ENCODE measurements at places on chromosomes 5 and 9.

DNA sequence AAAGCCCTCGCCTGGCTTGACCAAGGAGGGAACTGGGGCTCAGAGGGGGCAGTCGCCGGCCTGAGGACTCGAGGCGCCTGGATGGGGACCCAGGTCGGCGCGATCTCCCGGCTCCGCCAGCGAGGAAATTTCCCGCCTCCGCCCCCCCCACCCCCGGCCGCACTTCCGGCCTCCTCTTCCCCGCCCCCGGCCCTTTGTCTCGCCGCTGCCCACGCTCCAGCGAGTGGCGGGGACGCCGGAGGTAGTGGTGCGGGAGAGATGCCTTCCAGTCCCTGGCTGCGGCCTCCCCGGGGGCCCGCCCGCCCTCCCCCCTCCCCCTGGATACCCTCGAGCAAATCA, 448 bp upstream of the GPRIN1 start:
- no peak for DNase-seq

GRCh38 chr5:159463590-159464321, 133.5 kb upstream of the IL12B start:
- no peak for DNase-seq

GRCh38 chr9:70031141-70031545, 12.5 kb upstream of the MAMDC2 start:
- DNase-seq = no peak

- no peak for DNase-seq
These were observed 487.4 kb upstream of the RIOK2 start for GRCh38 chr5:97670447-97670846.

DNA sequence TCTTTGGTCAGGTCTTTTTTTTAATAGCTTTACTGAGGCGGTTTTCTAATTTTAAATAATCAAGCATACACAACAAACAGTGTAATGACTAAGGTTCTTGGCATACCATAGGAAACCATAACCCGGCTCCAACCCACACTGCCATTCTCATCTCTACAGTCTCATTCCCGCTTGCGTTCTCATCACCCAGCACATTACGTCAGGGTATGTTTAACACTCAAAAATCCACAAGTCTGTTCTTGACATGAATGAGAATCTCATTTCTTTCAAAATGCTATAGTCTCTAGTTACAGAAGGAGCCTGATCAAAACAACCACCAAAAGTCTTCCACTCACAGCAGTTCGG, 505 bp downstream of the C5orf34 start:
- no peak for DNase-seq

DNA sequence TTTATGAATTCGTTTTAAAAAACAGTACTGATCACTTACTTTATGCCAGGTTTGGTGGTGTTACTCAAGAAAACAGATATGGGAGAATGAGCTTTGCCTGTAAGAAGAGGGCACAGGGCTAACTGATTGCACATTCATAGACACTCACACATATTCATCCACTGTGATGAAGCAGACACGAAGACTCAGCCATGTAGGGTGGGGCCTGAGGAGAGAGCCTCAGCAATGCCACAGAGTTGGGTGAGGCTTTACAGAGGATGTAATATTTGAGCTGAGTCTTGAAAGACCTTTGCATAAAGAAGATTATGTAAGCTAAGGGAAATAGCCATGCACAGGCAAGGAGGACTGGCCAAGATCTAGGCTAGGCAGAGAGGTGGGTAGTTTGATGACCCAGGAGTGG, 472.8 kb downstream of the PSAT1 start:
- no peak for DNase-seq

DNA sequence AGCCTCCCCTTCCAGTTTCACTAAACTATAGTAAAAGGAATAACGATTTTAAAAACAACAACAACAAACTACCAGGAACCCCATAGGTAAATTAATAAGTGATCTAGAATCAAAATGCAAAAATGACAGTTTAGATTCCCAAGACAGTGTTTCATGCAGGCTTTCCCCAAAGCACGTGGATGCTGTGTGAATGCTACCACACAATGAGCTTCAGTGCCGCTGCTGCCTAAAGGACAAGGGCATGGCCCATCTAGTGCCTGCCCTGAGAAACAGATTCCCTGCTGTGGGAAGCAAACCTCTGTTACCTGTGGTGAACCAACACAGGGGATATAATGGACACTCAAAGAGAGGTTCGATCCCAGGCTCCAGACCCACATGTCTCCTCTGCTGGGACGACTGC, 23.7 kb upstream of the CKMT2 start:
- no peak for DNase-seq

DNA sequence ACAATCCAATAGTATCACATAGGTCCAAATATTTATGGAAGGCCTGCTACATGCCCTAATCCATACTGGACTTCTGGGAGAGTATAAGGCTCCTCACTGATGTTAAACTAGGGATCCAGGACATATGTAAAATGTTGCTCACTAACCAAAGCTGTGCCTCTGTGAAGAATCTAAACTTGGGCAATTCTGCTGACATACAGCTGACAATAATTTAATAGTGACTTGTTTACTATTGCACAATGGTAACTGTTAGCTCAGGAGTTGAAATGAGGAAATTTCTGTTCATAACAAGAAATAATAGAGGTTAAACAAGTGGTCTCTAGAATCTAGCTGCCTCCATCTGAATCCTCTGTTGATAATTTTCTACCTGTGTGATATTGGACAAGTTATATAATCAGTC, 14.9 kb upstream of the CTXN3 start:
- DNase-seq = no peak

All from stimulated activated CD4-positive, alpha-beta T cell treated with anti-CD3 and anti-CD28 coated beads, TNF-alpha, amount 100 ng/mL, for 24 hours (primary cell).